ENCODE measurements at places on chromosomes 12 and 14. TPM values are rescaled to one million over a fixed set of nuclear protein-coding genes. Genes with fewer than 3 reads are reported as not detected.

Gene NTN4
- 516 TPM for total RNA-seq

Gene PLEKHD1
- total RNA-seq: under 0.01 TPM

Gene DUSP16
- 6.2 TPM for total RNA-seq

Gene PDE3A
- total RNA-seq: 0.51 TPM

Gene SYCP3
- total RNA-seq: not detected

Gene FGF23
- under 0.01 TPM for total RNA-seq
